ENCODE measurements at places on chromosomes 2 and 18. TPM values are rescaled to one million over a fixed set of nuclear protein-coding genes. Genes with fewer than 3 reads are reported as not detected.

Gene EMILIN2
- total RNA-seq = 53.4 TPM

DNA sequence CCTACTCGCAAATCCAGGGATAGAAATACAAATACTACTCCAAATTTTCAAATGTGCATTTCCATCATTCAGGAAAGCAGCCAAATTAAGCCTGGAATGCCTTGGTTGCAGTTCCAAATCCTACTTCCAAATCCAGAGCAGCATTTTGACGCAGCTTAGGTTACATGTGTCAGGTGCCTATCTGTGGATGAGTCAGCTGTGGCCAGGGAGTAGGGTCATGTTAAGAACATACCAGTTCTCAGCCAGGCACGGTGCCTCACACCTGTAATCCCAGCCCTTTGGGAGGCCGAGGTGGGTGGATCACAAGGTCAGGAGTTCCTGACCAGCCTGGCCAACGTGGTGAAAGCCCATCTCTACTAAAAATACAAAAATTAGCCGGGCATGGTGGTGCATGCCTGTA, 17.0 kb downstream of the SLC30A6 start:
- no peak for DNase-seq
- no peak overlapping the region for H3K4me3 ChIP-seq
- H3K4me1 ChIP-seq = peaks cover 5% of the 10 kb centered on the region
- H3K27ac ChIP-seq = no peak overlapping the region
- H3K27me3 ChIP-seq = no peaks in the 10 kb centered on the region

DNA sequence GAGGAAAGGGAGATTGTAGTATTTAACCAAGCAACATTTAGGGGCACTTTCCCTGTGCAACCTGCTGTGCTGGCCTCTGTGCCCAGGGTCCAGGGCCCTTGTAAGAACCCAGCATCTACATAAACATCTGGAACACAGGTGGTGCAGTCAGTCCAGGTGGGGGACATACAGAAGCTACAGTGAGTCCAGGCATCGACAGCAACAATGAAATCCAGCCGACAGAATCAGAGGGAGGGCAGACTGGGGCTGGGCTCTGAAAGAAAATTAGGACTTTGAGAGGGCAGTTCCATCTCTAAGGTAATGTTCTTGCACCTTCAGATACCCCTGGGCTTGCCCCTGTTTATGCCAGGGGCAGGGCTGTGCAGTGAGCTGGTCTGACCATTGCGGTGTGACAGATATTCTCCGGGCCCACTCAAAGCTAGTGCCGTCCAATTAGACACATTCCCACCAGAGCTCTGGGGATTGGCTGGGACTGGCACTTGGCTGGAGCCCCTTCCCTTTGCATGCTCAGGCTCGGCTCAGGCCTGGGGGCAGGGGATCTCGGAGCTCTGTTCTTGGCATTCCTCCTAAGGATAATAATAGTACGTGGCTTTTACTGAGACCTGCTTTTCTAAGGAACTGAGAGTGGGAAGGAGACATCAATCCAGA, 5.4 kb downstream of the LBH start:
- peaks cover 76% of the 10 kb centered on the region for H3K36me3 ChIP-seq
- H3K4me1 ChIP-seq = peaks cover 70% of the 10 kb centered on the region
- no peaks in the 10 kb centered on the region for H3K27me3 ChIP-seq
- peak overlapping the region; percentile 27 for H3K27ac ChIP-seq
- H3K4me3 ChIP-seq = no peak overlapping the region

DNA sequence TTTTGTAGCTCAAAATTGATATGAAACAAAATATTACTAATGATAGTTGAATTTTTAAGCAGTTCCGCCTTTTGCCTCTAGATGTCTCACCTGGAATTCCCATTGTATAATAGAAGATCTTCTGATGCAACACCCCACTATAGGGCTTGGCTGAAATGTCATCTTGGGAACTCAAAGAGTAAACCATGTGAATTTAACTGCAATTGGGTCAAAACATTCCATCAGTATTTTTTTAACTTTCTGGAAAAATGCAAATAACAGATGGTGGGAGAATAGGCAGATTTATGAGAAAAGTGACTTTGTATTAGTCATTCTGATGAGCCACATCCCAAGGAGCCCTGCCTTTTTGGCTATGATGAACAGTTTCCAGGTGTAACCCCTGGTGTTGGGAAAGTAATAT, 489.9 kb downstream of the NYAP2 start:
- H3K27ac ChIP-seq = no peak overlapping the region
- no peaks in the 10 kb centered on the region for H3K36me3 ChIP-seq
- no peak overlapping the region for H3K4me3 ChIP-seq
- H3K27me3 ChIP-seq = no peaks in the 10 kb centered on the region
- no peaks in the 10 kb centered on the region for H3K4me1 ChIP-seq

Gene ANKRD62
- total RNA-seq = not detected

DNA sequence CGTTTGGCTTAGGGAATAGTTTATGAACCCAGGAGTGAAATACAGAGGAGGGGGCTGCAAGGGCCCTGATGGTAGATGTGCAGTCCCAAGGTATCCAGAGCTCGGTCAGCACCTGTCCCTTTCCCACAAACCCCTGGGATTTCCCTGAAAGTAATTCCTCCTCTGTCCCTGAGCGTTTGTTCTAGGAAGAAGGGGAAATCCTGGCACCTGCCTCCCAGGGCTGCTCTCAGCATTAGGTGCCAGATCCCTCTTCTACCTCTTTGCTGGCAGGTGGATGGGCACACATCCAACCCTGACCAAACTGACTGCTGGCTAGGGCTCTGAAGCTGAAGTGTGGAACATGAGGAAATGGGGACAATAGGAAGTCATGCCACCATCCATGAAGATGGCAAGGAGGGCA, 824.0 kb downstream of the SLC4A3 start:
- DNase-seq = no peak
- no peak overlapping the region for H3K27ac ChIP-seq
- H3K4me1 ChIP-seq = no peaks in the 10 kb centered on the region
- H3K36me3 ChIP-seq = no peaks in the 10 kb centered on the region
- no peaks in the 10 kb centered on the region for H3K27me3 ChIP-seq

DNA sequence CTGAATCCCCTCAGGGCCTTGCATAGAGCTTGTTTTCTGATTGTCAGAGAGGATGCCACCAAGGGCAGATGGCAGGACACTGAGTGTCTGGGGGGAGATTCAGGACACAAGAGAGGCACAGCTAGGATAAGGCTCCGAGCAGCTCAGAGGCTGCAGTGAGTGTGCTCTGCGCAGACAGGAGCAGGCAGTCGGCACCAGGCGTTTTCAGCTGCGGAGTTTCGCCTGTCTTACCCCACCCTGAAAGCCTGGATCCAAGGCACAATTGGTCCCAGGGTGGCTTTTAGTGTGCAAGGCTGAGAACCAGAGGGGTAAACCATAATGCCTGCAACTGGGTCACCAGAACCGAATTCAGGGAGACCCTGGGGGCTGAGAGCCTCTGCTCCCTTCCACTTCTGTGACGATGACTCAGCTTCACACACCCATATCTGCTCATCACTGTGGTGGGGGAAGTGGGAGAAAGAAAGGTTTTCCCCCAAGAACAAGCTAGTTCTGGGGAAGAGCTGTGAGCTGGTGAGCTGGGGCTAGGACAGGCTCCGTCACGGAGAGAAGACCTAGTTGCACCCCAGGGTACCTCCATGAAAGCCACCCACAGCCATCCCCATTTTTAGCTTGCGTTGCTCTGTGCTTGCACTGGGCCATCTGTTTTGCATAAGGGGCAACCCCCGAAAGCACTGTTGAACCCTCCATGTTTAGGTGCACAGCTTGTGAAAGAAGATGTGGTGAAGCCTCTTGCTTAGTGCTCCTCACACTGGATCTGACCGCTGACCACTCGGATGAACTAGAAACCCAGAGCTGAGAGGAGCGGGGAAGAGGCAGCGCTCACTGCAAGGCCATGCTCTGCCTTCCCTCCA, 173.7 kb downstream of the CELF4 start:
- H3K4me1 ChIP-seq = no peaks in the 10 kb centered on the region
- H3K27ac ChIP-seq = no peak overlapping the region
- H3K27me3 ChIP-seq = peaks cover 24% of the 10 kb centered on the region

- no peak overlapping the region for H3K4me3 ChIP-seq
- H3K36me3 ChIP-seq = no peaks in the 10 kb centered on the region
- H3K4me1 ChIP-seq = no peaks in the 10 kb centered on the region
- H3K27me3 ChIP-seq = no peaks in the 10 kb centered on the region
- no peak overlapping the region for H3K27ac ChIP-seq
These were observed 89.6 kb upstream of the CCDC68 start for GRCh38 chr18:55048892-55049291.

Measured in activated T-helper 2 cell treated with anti-CD3 and anti-CD28 coated beads, Interferon-gamma antibody, Interleukin-2, Interleukin-4, amounts not matched to agents 10 μg/mL and 5 μg/mL and 100 μg/mL, durations not matched to agents 14 hours and 24 hours and 36 hours (primary cell).